ENCODE measurements at places on chromosomes 4 and X.

- ATAC-seq = no peak
These were observed 185.5 kb upstream of the PITX2 start for GRCh38 chr4:110808351-110808878.

GRCh38 chrX:336227-336626, 17.6 kb upstream of the GTPBP6 start:
- ATAC-seq = no peak

DNA sequence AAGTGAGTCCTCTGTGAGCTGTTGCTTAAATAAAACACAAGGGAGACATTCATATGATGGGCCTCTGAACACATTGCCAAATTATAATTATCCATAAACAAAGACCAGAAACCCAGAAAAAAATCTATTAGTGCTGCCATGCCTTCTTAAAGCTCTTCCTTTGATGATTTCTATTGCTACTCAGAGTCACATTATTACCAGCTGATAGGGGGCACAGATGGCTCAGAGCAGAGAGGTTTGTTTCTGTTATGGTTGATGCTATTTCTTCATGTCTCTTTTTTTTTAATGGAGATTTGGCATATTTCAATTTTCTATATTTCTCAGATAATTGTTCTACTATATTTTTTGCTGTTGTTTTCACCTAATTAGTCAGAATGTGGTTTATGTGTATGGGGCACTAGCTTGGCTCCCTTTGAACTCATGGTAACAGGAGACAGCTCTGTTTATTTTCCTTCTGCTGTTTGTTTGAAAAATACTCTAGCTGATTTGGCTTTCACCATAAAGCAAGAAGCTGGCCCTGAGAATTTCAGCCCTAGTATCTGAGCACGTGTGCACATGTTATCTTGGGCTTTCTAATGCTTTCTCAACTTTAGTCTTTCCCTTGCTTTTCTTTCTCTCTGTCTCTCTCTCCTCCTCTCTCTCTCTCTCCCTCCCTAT, 568.8 kb downstream of the PPARGC1A start:
- no peak for ATAC-seq

DNA sequence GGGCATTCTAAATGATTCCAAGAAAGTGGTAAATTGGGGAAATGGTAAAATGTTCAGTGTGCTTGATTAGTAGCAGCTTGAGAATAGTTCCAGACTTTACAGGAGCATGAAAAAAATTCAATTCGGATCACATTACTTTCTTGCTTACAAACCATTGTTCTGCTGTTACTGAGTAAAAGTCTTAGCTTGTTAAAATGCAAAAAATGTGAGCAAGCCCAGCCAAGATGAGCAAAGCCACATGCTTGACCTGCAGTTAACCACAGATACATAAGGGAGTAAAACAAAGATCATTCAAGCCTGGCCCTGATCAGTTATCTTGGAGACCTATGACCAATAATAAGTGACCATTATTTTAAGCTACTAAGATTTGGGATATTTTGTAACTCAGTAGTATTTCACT, 562.9 kb upstream of the MAGEB2 start:
- ATAC-seq = no peak

GRCh38 chr4:55732864-55733263, 86.7 kb upstream of the EXOC1L start:
- no peak for ATAC-seq

GRCh38 chr4:99947190-99947578, 766 bp upstream of the DNAJB14 start:
- ATAC-seq = no peak

GRCh38 chr4:78551420-78552351, at the start of gene ANXA3:
ANXA3 (plus strand) TSS chr4:78551770; CDS start chr4:78554474, 2,704 bp downstream.
- ATAC-seq = peak; percentile 70

GRCh38 chr4:84159762-84160161, 339.3 kb downstream of the NKX6-1 start:
- peak; percentile 57 for ATAC-seq

- no peak for ATAC-seq
These were observed 55.5 kb downstream of the SPANXN4 start for GRCh38 chrX:143081231-143081630.

DNA sequence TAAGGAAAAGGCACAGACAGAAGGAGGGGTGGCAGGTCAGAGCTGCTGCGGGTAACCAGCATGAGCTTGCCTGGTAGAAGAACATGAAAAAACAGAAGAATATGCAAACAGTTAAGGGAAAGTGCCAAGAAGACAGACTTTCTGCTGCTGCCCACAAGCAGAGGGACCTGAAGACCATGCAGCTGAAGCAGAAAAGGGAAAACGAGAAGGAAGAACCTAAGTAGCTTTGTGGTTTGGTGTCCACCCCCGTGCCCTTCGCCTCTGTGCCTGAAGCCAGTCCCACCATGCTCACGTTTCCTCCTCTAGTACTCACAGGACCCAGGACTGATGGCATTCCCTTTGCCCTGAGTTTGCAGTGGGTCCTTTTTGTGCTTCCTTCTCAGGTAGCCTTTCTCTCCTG, 62.8 kb downstream of the UBA6 start:
- no peak for ATAC-seq

DNA sequence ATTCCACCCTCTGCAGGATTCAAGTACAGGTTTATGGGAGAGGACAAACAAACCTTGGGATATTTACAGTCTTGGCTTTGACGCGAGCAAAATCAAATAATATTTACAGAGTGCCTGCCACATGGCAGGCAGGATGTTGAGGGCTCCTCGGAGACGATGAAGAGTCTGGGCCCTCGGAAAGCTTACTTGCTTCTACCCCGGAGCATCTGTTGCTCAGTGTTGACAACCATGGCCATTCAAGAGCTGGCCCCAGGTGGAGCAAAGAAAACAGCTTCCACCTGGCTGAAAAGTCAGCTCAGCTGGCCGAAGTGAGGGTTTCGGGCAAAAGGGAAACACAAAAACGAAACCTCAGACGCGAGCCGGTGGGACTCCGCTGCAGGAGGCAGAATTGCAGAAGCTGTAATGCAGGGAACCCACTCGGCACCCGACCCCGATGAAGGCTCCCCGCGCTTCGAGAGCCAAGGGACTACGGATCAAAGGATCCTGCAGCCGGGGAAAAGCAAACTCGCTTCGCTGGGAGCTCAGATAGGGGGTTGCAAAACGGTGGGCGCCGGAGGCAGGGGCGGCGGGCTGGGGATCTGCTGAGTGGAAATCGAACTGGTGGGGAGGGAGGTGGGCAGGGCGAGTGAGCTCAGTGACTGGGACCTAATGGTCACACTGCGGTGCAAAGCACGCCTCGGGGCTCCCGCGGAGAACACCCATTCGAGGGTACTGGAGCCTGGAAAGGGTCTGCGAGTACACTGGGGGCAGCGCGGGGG, 805 bp downstream of the ATP8A1 start:
- peak; percentile 9 for ATAC-seq

DNA sequence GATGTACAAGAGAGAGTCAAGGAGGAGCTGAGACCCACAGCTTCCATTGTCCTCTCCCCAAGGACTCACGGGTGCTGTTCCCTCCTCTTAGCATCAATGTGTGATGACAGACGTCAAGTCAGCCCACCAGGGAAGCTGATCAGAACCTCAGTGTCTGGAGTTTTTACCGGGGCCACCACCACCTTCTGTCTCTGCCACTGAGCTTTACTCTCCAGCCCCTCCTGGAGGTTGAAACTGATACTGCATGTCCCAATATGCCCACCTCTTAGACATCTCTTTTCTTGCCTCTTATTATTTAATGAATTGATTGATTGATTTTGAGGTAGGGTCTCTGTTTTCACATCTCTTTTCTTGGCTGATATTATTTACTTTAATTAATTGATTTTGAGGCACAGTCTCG, 10.3 kb upstream of the AKAP17A start:
- no peak for ATAC-seq

- no peak for ATAC-seq
These were observed 34.3 kb downstream of the TMEM164 start for GRCh38 chrX:110037178-110037577.

DNA sequence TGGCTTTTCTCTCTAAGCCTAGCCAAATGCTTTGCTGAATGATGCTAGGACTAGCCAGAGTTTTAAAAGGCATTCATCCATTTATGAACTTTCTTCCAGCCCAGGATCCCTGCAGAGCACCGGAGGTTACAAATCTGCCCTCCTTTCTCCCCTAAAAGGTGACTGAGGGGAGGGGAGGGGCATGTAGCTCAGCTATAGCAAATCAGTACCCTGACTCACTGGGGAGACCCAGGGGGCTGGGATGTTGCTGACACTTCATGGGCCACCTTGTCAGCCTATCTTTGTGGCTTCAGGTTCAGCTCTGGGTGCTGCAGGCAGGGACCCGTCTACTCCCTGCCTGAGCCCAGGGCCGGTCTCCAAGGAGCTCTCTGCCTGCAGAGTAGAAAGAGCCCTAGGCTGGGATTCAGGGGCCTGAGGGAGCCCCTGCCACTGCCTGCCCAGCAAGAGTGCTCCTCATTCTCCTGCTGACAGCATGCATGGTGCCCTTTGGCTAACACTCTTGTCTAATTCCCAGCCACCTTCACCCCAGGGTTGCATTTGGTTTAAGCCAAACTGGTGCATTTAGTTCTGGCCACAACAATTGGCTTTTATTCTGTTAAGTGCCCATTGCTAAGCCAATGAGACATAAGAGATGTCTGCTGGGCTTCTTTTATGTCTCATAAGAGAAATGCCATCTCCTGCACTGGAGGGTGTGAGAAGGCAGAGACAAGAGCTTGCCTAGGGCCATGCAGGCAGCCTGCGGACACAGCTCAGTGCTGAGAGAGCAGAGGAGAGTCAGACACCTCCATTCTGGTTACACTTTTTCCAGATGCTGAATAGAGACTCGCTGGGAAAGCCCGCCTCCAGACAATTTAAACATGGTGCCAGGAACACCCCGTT, 11.9 kb upstream of the UBA6 start:
- ATAC-seq = no peak

DNA sequence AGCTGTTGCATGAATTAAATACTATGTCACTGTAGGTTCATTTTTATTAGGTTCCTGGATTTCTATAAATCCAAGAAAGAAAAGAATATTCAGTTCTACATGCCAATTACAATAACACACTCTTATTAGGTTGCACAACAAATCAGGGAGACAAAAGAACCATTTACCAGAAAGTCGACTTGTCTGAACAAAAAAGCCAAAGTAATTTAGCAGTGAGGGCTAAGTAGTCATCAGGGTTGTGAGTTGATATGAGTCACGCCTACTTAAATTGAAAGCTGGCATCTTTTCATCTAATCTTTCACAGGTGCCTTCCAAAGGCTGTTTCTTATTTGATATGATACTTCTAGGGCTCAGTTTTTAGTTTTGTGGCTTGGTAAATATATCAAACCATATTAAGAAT, 25.4 kb upstream of the GNRHR start:
- no peak for ATAC-seq

- ATAC-seq = no peak
These were observed 1689.5 kb upstream of the PCDH10 start for GRCh38 chr4:131459430-131460101.

DNA sequence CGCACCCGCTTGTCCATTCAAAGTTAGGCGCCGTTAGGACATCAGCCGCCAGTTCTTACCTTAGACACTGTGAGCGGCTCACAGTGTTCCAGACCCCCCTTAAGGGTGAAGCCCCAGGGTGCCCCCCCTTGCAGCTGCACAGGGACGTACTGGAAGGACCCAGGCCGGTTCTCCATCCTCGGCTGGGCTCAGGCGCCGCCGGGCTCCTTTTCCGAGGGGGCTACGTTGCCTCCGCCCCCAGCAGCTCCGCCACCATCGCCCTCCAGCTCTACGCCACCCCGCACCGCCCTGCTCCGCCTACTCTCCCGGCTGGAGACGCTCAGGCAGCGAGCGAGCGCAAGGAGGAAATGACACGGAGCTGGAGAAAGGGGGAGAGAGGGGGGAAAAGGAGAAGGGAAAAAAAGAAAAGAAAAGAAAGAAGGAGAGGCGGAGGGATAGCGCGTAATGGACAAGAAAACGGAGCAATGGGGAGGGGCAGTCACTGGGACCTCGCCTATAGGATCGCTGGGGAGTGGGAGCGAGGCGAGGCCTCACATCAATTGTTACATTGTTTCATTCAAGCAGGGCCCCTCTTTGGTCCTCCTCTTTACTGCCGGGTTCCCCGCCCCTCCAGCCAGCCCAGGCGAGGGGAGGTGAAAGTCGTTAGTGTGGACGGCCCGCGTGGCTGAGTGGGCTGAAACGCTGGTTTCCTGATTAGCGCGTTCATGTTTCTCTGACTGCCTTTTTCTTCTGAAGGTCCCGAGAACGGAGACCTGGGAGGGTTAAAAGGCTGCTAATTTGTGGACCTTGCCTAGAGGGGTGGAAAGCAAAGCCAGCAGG, at the start of gene SHROOM4:
Gene SHROOM4, minus strand, starts transcription at position 352 of the 819 bp plus-strand sequence. Its CDS starts 176 bp downstream, at position 176.
- ATAC-seq = peak; percentile 81

GRCh38 chr4:183409483-183409882, 35.0 kb upstream of the CDKN2AIP start:
- ATAC-seq = no peak

DNA sequence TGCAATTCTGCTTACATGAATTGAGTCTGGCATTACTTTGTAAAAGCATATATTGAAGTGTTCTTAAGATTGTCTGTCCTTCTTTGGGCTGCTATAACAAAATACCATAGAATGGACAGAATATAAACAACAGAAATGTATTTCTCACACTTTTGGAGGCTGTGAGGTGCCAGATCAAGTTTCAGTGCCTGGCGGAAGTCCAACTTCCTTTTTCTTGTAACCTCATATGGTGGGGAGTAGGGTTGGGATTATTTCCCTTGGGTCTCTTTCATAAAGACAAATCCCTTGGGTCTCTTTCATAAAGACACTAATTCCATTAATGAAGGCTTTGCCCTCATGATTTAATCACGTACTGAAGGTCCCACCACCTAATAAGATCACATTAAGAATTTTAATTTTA, 199.3 kb upstream of the GRID2 start:
- ATAC-seq = no peak

DNA sequence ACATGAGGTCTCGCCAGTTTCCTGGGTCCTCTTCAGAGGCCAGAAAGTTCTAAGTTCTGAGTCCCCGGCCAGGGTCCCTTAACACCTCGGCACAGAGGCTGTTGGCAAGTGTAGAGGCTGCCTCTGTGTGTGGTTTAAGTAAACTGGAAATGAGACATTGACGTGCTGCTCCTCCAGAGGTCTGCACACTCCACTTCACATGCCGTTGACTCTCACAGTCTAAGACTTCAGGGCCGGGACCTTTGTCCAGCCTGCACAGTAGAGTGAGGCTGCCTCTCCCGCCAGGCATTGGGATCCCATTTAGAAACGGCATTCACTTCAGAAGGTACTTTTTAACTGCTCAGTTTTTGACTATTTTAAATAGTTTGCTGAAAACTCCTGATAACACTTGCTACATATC, 10.6 kb upstream of the TADA2B start:
- no peak for ATAC-seq

- ATAC-seq = peak; percentile 80
These were observed 208.7 kb downstream of the CHIC2 start for GRCh38 chr4:53855581-53856250.

DNA sequence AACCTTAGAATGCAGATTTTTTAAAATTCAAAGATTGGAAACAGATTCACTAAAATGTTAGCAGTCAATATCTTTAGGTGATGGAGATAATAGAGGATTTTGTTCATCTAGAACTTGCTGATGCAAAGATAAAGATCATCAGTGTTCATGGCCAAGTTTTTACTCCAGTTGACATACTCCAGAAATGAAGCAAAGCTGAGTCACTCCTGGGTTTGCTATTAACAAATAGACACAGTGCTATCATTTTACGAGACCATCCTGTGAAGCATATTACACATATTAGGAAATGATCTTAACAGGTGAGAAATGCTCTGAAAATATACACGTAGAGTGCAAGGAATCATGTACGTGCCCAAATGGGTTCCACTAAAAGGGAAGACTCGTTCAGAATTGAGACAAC, 170.6 kb upstream of the FAM9B start:
- no peak for ATAC-seq
